ENCODE measurements at places on chromosomes 5 and 9. TPM values are rescaled to one million over a fixed set of nuclear protein-coding genes. Genes with fewer than 3 reads are reported as not detected.
A peak's percentile ranks its signal among the peaks of the same experiment; 100 is the strongest.

- no peak for DNase-seq
Observed at GRCh38 chr5:8299716-8300115, 430.8 kb downstream of the MTRR start.

GRCh38 chr5:55903121-55903701 is 52.1 kb downstream of the IL31RA start:
- DNase-seq, result peak; percentile 70

- no peak for DNase-seq
Observed at GRCh38 chr9:120857481-120857880, 14.8 kb upstream of the PSMD5 start.

GRCh38 chr5:141493500-141494422 is 4.9 kb downstream of the PCDHGC5 start:
- DNase-seq, result no peak

DNA sequence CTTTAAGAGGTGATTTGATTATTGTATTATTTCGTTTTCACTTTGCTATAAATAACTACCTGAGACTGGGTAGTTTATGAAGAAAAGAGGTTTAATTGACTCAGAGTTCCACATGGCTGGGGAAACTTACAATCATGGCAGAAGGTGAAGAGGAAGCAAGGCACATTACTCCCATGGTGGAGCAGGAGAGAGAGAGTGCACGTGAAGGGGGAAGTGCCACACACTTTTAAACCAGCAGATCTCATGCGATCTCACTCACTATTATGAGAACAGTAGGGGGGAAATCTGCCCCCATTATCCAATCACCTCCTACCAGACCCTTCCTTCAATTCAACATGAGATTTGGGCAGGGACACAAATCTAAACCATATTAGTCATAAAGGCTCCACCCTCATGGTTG is 36.1 kb upstream of the NDFIP1 start:
- DNase-seq, result no peak

DNA sequence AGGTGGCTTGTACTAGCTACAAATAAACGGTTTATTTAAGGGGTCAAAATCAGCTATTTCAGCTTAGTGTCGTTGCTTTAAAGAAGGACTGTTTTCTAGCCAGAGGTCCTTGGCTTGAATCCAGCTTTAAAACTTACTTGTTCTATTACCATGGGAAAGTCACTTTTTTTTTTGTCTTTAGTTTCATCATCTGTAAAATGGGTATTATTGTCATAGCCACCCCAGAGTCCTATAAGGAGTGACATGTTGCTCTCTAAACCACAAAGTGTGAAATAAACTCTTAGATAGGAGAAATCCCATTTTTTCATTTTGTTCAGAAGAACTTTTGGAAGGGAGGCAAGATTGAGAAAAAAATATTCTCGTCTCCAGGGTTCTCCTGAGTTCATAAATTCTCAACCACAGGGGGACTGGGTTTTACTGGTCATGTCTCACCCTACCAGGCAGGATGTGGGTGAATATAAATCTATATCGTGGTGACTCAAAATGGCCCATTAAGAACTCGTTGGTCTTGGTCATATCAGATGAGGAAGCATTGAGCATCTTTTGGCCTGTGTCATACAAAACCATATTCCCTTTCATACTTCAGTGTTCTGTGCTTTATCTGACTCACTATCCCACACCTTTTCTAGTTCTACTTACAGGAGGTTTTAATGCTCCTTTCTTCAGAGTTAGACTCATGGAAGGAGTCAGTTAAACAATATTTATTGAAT is 202.7 kb upstream of the NR3C1 start:
- DNase-seq, result peak; percentile 73

DNA sequence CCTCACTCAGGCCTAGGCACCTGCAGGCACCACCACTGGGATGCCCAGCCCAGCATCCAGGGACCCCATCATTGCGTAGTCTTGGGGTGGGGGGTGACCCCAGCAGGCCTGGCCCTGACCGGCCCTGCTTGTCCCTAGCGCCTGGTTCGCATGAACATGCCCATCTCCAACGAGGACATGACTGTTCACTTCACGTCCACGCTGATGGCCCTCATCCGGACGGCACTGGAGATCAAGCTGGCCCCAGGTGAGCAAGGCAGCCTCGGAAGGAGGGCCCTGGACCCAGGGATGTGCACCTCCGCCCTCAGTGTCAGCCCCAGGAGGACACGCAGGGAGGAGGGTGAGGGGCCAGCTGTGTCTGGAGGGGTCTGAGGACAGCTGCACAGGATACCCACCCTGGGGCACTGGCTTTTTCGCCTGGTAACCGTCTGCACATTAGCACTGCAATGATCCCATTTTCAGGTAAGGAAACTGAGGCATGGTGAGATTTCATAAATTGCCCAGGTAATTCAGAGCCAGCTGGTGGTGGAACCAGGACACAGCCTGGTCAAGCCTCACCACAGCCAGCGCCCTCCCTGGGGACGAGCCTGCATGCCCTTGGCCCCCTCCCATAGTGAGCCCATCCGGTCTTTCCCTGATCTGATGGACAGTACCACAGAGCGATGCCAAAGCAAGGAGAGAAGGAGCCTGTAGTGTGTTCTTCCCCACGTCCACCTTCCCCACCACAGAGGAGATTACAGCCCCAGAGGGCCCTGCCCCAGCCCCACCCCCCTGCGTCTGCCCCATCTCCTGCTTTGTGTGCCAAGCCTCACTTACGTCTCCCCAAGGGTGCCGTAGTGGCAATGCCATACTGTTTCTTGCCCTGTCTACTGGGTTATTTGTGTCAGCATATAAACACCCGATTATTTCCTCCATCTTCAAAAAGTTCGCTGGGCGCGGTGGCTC is 228.3 kb downstream of the CACNA1B start:
- no peak for DNase-seq

DNA sequence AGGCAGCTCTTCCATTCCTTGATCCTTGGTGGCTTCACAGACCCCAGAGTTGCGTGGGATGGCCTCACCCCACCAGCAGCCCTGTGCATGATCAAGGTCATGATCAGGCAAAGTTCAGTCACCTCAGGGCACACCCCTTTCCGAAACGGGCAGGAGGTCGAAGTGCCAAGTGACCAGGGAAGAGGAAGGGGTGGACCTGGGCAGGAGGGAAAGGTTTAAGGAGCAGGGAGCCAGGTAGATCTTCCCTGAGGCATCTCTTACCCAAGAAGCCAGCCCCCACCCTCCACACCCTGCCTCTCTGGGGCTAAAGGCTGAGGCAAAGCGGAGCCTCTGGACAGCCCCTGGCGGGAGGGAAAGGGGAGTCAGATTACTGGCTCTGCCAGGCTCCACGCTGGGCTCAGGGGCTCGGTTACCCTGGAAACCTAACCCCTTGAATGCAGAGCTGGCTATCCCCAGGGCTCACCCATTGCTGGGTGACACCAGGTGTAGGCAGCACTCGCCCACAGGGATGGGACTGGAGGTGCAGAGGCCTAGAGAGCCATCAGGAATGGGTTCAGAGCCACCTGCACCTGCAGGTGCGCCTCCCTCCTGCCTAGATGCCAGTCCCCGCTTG is 3.6 kb downstream of the MGAT4B start:
- DNase-seq, result no peak

- DNase-seq, result no peak
Observed at GRCh38 chr5:156936972-156937371, 26.1 kb downstream of the TIMD4 start.

DNA sequence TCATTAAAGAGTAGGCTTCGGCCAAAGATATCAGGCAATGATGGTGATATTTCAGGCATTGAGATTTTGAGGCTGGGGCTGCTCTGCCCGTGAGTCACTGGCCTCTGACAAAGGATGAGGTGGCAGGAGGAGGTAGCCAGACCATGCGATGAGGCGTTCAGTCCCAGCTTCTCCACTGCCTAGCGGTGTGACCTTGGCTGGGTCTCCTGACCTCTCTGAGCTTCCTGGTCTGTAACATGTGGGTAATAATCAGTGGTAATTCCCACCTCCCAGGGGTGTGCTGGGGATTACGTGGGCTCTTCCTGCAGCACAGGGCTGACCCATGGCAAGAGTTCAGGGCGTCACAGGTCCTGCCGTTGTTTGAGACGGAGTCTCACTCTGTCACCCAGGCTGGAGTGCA is 73.2 kb upstream of the RAPGEF1 start:
- no peak for DNase-seq

DNA sequence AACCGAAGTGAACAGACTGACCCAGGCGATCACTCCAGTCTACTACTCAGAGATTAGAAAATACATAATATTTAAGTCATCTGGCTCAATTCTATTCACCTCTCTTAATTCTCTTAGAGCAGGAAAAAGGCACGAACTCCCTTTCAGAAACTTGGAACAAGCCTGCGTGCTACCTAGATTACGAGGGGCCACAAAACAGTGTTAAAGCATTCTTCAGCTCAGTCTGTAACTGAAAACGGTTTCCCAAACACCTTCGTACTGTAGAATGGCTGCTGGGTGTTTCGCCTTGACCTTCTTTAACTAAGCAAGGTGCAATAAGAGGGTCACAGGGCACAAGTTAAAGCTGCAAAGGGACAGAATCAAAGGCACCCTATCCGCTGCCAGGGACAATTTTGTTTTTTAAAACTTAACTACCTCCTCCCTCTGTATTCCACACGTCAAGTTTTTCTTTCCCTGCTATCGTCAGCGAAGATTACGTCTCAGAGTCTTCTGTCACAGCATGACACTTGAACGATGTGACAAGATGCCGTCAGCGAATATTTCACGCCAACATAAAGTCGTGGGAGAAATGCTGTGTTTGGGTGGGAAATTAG is 687 bp downstream of the LYSMD3 start:
- DNase-seq, result no peak

- DNase-seq, result no peak
Observed at GRCh38 chr9:86241216-86241615, 18.2 kb downstream of the C9orf153 start.

GRCh38 chr5:68392617-68393016 is 177.1 kb downstream of the PIK3R1 start:
- DNase-seq, result no peak

DNA sequence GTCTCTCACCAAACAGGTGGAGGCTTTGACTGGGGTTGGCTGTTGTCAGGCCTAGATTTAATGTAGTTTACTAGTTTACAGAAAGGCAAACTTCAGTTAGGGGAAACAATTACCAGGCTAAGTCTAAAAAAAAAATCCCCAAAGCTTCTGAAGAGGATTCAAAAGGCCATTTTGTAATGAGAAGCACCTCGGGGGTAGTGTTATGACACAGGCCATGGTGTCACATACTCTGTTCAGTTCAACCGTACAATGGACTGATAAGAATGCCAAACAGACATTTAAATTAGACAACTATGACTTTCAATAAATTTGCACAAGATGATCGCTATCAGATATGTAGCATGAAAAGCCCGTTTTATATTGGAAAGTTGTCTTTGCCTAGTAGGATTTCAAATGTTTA is 120.1 kb upstream of the PCA3 start:
- DNase-seq, result no peak

- DNase-seq, result no peak
Observed at GRCh38 chr5:2014058-2014610, 131.4 kb upstream of the IRX4 start.

- DNase-seq, result no peak
Observed at GRCh38 chr5:168366116-168366515, 74.7 kb downstream of the WWC1 start.

GRCh38 chr5:28046596-28046995 is 1008.2 kb upstream of the CDH9 start:
- no peak for DNase-seq

GRCh38 chr5:80308526-80308925 is 11.3 kb upstream of the SPZ1 start:
- DNase-seq, result no peak

GRCh38 chr9:137128862-137129455 is 10.0 kb upstream of the GRIN1 start:
- DNase-seq, result no peak

GRCh38 chr5:87268126-87268969 is 665 bp downstream of the RASA1 start:
- DNase-seq, result peak; percentile 51

DNA sequence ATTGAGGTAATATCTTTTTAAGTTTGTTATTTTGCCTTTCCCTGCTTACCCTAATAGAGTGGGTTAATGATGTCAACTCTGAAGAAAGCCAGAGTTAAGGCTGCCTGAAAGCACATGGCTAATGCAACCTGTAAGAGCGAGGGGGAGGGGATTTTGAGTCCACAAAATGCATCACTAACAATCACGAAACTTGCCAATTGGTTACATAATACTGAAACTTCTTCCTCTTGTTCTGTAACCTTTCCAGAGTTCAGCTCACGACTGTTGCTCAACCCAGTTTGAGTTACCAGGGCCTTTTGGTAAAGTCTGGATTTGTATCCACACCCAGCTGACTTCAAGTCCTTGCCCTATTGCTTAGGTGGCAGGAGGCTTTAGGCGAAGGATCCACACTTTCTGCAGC is 308.8 kb downstream of the EFNA5 start:
- DNase-seq, result no peak

GRCh38 chr5:123813937-123814624 is 302.1 kb downstream of the CSNK1G3 start:
- peak; percentile 43 for DNase-seq

DNA sequence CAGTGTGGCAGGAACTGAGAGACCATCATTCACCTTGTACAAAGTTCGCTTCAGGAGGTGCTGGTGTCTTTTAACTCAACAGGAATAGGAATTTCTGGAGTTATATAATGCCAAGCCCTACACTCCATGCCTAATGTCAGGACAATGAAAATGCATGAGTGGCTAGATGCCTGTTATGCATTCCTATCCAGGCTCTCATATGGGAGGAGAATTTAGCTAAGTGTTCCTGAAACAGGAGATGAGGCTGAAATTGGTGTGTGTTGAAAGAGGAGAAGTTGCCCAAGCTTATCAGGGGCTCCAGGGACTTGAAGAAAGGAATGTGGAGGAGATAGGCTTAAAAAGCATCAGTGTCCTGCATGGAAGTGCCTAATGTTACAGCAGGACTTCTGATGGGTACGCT is 26.8 kb upstream of the PRUNE2 start:
- no peak for DNase-seq

- DNase-seq, result no peak
Observed at GRCh38 chr9:98356326-98356725, 100.9 kb upstream of the TBC1D2 start.

CARTPT gene
- not detected for total RNA-seq

CNTLN gene
- total RNA-seq, result not detected

HCN1 gene
- not detected for total RNA-seq

BRD3 gene
- total RNA-seq, result 20.8 TPM

OBP2B gene
- total RNA-seq, result not detected

TMEFF1 gene
- total RNA-seq, result 0.38 TPM

SMIM27 gene
- 19.6 TPM for total RNA-seq
